ENCODE measurements at places on chromosomes 5 and 9.

DNA sequence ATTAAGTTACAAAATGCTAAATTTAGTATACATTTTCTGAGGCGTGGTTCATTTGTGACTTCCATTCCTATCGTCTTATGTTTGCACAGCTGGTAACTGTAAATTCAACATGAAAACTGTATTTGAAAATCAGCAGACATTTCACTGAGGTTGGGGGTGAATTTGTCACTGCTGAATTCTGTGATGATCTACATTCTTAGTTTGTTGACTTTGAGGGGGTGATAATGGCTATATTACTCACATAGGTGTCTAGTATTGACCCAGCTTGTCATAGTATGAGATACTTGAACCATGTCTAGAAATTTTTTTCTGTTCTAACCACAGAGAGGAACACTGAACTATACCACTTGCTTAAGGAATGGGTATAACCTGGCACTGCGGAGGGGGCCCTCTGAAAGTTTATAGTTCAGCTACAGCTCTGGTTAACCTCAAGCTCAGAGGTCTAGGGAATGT is 313.3 kb downstream of the PIK3R1 start:
- no peak for DNase-seq

DNA sequence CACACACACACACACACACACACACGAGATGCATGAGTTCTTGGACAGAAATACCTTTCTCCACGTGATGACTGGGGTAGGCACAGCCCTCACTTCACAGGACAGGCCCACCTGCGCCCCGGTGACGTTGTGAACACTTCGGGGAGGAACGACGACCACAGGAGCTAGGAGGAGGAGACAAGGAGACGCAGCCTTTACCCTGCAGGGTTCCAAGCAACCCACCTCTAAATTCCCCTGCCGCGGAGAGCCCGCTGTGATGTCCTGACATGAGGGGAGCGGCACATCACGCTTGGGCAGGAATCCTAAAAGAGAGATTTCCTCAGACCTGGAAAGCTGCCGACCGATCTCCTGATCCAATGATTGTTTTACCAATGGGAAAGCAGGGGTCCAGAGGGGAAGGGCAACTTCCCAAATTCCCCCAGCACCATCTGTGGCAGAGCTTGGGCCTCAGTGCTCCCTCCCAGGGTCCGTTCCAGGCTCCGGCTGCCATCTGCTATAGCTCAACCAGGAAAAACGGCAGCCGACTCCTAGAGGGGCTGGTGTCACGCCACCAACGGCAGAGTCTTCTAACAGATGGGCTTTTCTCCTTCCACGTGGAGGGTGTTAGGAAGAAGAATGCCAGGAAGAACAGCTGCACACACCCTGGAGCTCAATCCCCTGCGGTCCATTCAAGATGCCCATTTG is 10.1 kb downstream of the IGFBPL1 start:
- DNase-seq: no peak

DNA sequence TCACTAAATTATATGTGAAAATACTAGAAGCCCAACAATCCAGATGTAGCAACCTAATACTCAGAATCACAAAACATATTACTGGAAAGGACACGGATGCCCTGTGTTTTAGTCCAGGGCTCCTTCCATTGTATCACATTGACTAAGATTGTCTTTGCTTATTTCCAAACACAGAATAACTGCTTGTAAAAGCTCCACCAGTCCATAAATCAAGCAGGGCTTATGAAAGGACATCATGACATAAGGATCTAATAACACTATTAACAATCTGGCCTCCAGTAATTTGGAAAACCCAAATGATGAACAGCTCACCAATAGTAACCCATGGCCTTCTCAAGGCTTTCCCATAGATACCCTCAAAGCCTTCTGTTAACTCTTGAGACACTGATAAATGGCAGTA is 39.8 kb downstream of the WDR41 start:
- no peak for DNase-seq

DNA sequence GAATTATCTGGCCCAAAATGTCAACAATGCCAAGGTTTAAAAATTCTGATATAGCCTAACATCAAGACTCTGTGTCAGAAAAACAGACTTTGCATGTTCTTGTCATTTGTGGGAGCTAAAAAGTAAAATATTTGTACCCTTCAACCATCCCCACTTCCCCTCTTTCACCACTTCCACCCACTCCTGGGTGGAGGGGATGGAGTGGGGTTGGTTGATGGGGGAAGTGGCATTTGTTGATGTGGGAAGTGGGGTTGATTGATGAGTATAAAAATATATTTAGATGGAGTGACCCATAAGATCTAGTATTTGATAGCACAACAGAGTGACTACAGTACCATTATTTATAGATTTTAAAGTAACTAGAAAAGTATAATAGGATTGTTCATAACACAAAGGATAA is 55.0 kb upstream of the C9orf72 start:
- no peak for DNase-seq

- DNase-seq: peak; percentile 30
These were observed 796 bp upstream of the GADD45G start for GRCh38 chr9:89603767-89604665.

- DNase-seq: no peak
These were observed 44.1 kb upstream of the FSD1L start for GRCh38 chr9:105403552-105404248.

DNA sequence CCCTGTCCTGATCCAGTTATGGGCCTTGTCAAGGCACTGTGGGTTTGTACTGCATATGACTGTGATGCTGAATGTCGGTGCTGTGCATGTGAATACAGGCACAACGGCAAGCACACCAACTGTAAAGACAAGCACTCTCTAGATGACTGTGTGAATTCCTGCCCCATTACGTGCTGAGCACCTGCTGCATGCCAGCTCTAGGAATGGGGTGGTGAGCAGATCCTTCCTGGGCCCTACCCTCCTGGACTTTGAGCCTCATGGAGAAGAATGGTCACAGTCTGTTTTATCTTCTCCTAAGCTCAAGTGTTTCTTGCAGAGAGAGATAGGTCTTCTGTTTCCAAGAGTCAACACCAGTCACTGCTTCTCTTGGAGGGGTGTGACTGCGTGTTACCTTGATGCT is 56.0 kb upstream of the RARS1 start:
- no peak for DNase-seq

- no peak for DNase-seq
These were observed 71.7 kb downstream of the SUSD1 start for GRCh38 chr9:112103405-112103804.

DNA sequence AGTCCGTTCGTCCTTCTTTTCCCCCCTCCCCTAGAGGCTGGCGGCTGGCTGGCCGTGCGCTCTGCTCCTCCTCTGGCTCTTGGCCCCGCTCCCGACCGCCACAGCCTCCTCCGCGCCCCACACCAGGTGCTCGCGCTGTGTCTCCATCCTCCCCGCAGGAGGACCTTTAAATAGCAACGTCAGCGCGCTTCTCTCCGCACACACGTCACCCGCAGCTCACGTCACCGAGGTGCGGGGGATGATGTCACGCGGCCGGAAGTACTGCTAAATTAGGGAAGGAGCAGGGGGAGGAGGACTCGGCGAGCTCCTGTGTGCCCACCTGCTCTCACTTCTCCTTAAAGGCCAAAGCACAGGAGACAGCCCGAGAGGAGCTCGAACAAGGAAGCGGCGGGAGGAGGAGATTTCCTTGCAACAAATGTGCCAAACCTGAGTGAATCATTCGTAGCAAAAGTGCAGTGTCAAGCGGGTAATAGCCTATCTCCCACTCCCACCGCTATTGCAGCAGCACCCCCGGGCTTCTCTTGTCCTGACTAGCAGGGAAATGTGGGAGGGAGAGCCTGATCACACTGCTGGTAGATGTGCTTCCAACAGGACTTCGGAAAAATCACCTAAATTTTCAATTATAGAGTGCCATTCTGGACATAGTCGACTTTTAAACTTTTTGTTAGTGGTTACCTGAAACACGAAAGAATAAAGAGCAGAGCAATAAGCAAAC is 614 bp upstream of the HOMER1 start:
- peak; percentile 70 for DNase-seq

DNA sequence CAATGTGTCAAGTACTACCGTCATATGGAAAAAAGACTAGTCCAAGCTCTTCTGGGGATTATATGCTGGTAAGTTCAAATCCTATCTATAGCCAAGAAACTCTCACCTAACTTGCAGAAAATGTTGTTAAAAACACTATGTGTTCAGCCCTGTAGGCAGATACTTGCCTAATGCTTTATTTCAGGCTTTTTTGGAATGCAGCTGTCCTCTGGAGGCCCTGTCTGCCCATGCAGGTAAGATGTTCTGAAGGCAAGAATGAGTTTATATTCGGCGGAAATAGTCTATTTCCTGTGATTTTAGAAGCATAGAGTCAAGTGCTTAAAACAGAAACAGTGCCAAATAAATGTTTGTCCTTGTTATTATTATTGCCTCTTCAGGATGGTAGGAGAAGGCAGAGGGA is 34.3 kb upstream of the PPP2R2B start:
- DNase-seq: no peak

DNA sequence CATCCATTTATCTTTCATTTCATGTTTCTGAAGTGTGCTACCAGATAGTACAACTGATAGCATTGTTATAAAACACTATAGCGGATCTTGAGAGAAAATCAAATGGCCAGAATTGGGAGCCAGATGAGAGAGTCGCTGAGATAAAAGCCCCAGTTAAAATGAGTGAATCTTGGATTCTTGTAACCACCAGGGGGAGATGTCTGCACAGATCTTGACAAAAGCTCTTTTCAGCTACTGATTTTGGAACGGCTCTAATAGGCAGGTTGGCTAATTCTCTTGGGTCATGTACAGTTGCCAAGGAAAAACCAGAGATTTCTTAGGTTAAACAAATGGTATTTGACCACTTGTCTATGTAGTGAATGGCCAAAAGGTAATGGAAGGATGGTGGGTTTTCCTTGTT is 21.7 kb downstream of the F2RL2 start:
- peak; percentile 13 for DNase-seq

DNA sequence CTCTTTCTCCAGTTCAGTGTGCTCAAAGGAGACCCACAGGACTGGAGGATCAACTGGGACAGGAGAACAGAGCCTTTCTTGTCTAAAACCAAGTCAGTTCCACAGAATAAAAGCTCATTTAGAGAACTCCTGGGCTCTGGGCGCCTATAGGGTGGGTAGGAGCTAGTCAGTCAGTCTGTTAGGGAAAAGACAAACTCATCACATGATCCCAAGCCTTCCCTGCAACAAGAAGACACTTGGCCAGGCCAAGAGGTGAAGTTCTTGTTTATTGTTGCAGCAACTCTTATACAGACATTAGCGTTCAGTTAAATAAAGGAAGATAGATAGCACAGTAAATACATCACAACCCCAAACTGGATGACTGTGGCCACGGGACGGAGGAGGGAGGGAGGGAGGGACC is 102.3 kb downstream of the ENTREP1 start:
- no peak for DNase-seq

GRCh38 chr5:39057734-39058133 is 16.5 kb downstream of the RICTOR start:
- no peak for DNase-seq

GRCh38 chr5:157528036-157528632 is 47.4 kb downstream of the ADAM19 start:
- DNase-seq: no peak

- no peak for DNase-seq
These were observed 138.6 kb downstream of the NUDT12 start for GRCh38 chr5:103424026-103424425.

GRCh38 chr9:81123526-81123925 is 565.8 kb downstream of the TLE1 start:
- DNase-seq: no peak

DNA sequence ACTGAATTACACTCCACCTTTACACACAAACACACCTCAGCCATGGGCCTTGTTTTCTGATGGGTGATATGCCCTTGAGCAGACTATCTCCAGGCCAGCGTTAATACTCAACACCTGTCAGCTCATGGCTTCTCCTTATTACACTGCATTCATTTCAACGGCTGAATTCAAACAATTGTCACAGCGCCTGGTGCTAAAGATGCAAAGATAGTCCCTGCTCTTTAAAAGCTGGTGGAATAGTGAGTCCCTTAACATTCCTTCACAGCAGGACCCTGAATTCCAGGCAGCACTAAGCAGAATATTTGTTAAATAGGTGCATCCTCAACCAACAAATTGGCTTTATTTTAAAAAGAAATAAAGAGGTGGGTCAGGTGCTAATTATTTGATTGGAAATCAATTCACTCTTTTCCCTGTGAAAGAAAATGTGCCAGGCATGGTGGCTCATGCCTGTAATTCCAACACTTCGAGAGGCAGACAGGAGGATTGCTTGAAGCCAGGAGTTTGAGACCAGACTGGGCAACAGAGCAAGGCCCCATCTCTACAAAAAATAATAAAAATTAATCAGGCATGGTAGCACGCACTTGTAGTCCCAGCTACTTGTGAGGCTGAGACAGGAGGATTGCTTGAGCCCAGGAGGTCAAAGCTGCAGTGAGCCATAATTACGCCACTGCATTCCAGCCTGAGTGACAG is 155.7 kb upstream of the EFNA5 start:
- no peak for DNase-seq

GRCh38 chr5:177495243-177496060 is 2.0 kb downstream of the PDLIM7 start:
- no peak for DNase-seq

DNA sequence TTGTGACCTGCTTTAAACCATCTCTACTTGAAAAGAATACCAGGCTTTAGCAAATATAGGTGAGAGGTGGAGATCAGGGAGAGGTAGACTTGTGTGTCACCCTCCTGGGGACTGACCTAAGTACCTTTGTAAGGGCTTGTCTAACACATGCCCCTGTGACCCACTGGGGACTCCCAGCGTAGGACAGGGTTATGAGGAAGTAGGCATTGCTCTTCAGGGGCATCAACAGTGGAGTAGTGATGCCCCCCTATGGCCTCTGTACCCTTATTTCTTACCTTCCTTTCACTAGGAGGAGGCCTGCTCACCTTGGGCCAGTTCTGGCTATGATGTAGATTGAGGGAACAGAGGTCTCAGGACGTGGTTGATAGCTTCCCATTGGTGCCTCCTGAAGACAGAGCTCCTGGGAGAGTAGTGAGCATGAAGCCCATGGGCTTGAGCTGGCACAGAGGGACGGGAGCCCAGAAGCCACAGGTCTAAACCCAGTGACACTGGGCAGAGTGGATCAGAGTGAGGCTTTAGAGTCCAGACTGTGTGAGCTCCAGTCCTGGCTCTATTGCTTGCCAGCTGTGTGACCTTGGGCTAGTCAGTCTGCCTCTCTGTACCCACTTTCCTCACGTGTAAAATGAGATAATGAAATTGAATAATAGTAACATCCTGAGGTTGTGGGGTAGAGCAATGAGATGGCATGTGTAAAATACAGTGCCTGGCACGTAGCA is 191.7 kb downstream of the AOPEP start:
- no peak for DNase-seq

GRCh38 chr5:173671121-173671949 is 54.9 kb upstream of the BOD1 start:
- DNase-seq: no peak

- DNase-seq: no peak
These were observed 52.5 kb upstream of the SGCD start for GRCh38 chr5:156274453-156274852.
